ENCODE measurements at places on chromosomes 7 and 10.
A peak's percentile ranks its signal among the peaks of the same experiment; 100 is the strongest.

DNA sequence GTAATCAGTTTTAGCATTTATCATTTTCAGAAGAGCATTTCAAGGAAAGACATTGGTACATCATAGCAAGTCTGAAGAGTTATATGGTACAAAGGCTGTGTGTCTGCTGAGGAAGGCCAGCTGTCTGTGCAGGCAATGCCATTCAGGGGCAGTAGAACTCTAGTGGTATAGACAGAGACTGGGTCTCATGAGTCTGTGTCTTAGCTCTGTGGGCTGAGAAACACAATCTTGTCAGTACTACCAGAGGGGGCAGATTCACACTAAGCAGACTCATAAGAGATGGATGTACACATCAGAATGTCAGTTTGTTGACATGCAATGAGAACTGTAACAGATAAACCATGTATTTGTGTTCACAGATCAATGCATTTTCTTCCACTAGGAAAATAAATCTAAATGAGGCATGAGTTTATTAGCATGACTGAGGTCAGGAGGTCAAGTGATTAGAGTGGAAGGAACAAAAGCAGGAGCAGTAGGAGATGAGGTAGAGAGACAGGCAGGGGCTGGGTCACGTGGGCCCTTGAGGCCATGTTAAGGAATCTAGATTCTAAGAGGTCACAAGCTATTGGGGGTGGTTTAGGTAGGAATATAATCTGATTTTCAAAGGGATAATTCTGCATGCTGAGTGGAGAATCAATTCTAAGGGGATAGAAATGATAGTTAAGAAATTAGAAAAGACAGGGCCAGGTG is 7.5 kb upstream of the GGCT start:
- no peak for DNase-seq

GRCh38 chr10:79052291-79053080 is 16.3 kb upstream of the ZMIZ1 start:
- DNase-seq, result peak; percentile 42

- DNase-seq, result no peak
Measured at GRCh38 chr10:86647773-86648703, 6.3 kb upstream of the OPN4 start.

GRCh38 chr7:85239109-85239508 is 52.3 kb upstream of the SEMA3D start:
- no peak for DNase-seq

- DNase-seq, result no peak
Measured at GRCh38 chr10:97940534-97940933, 89.9 kb downstream of the CRTAC1 start.

Measured in choroid plexus epithelial cell (primary cell).